ENCODE measurements at places on chromosomes 5 and 9.

GRCh38 chr5:55920784-55921183 is 69.6 kb downstream of the IL31RA start:
- no peak for DNase-seq

- peak; percentile 83 for DNase-seq
Measured at GRCh38 chr5:67166460-67167285, 29.9 kb downstream of the CD180 start.

- no peak for DNase-seq
Measured at GRCh38 chr5:53130266-53130665, 20.7 kb upstream of the MOCS2 start.

DNA sequence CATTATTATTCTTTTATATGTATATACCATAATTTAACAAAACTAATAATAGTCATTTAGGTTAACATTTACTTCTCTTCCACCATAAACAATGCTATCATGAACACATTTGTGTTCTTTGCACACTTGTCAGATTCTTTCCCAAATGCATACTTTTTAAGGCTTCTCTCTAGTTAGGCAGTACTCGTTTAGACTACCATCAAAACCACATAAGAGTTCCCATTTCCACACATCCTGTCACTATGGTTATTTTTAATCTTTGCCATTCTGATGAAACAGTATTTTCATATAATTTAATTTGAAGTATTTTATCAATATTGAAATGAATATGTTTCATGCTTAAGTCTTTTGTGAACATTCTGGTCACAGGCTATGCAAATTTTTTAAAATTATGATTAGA is 15.1 kb downstream of the DROSHA start:
- DNase-seq = no peak

DNA sequence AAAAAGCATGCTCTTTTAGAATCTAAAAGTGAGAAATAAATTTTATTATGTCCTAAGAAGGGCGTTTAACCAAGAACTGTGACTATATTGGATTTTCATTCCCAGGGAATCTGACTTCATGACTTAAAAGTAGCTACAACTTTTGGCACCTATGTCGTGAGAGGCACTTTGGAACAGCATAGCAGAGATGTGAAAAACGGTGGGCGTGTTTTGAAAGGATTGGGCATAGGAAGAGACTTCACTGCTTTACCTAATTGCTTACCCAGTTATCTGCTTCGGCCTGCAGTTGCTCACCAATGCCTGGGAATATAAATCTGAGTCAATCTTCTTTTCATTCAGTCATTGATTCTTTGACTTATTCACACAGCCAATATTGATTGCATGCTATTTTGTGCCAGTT is 363.4 kb downstream of the DNAH5 start:
- DNase-seq = no peak

Data from Right ventricle myocardium inferior (tissue), 1 donor.